ENCODE measurements at places on chromosomes 2 and 18.

- DNase-seq, result no peak
Observed at GRCh38 chr2:184921676-184922075, 323.3 kb downstream of the ZNF804A start.

- DNase-seq, result no peak
Observed at GRCh38 chr2:120320318-120320851, 25.6 kb upstream of the INHBB start.

GRCh38 chr2:25304826-25305596 is 36.7 kb downstream of the DNMT3A start:
- no peak for DNase-seq

- no peak for DNase-seq
Observed at GRCh38 chr2:218435003-218435982, 16.4 kb downstream of the VIL1 start.

DNA sequence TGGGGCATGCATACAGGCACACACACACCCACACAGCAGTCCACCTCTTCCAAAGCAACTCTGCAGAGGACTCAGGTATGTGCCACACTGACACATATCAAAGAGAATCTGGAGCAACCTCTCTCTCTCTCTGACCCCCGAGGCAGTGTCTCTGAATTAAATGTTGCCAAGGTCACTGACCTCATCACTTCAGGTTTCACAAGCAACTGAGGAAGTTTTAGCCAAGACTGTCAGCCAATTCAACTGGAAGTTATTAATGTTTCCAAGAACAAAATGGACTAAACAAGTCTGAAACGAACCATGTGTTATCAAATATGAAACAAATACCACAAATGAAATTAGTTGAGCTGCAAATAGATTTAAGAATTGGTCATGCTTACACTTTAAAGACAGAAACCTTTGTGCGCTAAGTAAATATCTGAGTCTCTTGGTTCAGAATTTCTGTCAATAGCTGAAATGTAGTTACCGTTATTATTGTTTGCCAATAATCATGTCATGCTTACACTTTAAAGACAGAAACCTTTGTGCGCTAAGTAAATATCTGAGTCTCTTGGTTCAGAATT is 86.1 kb downstream of the SLC25A12 start:
- DNase-seq, result no peak

DNA sequence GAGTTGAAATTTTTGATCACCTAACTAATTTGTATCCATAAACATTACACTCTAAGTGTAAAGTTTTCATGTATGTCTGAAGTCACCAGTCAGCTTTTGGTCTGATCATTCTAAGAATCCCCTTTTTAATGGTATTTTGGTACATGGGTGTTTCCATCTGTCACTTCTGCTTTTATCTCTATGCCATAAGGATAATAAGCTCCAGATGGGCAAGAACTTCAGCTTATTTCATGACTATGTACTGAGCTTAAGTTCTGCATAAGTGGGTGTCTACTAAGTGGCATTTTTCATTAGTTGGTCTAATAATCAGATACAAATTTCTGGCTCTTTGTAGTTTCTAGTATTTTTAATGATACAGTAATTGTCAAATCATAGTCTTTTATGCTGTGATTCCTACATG is 20.4 kb downstream of the UBXN4 start:
- DNase-seq, result no peak

DNA sequence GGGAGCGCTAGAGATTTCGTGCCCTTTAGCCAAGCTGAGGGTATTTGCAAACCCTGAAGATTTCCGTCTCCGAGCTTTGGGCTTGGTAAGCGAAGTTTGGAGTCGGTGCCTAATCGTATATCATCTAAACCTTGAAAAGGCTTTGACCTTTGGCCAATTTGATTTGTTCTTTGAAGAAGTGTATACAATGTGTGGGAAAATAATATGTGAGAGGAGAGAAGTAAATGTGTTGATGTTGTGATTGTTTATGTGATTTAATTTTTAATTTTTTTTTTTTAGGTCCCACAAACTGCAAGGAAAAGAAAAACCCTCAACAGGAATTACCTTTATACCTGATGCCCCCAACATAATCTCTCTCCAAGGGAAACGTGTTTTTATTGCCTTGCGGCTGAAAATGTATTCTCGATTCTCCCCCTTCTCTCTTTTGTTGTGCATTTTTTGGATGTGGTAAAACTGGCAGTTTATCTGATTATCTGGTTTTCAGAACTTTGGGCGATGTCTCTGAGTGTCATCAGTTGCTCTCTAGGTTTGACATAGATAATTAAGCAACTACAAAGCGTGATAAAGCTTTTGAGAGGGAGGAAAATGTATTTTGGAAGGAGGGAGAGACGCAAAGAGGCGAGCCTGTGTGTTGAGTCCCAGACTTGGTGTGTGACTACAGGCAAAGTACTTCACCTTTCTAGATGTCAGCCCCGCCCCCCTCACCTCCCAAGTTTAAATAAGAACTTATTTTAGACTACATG is 912 bp upstream of the FBXO11 start:
- DNase-seq, result no peak

- no peak for DNase-seq
Observed at GRCh38 chr18:23809415-23809814, 120.2 kb downstream of the LAMA3 start.

GRCh38 chr2:200302940-200303727 is 3.4 kb upstream of the SPATS2L start:
- DNase-seq, result peak; percentile 83

DNA sequence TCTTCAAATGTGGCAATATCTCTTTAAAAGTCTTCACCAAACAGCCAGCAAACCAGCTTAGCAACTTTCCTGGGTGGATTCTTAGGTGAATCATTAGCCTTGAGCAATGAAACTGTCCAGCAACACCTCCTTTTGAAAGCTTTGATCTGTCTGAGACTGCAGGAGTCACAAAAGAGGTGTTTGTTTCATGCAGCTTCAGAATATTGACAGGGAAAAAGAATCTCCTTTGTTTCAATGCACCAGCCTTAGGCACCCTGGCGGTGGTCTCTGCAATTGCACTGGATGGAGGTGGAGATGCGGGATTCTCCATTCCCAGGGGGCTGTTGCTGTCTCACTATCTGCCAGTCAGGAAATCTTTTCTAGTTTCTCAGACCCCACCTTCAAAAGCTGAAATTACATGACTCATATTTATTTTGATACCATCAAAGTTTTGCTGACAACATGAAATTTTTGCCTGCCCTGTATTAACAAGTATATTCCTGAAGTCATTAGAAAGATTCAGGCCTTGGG is 76.0 kb upstream of the DSG1 start:
- DNase-seq, result no peak

- no peak for DNase-seq
Observed at GRCh38 chr2:205802065-205802464, 119.8 kb downstream of the NRP2 start.

- DNase-seq, result no peak
Observed at GRCh38 chr18:23798249-23798648, 109.0 kb downstream of the LAMA3 start.

GRCh38 chr18:8603663-8604520 is 5.3 kb upstream of the RAB12 start:
- DNase-seq, result no peak

DNA sequence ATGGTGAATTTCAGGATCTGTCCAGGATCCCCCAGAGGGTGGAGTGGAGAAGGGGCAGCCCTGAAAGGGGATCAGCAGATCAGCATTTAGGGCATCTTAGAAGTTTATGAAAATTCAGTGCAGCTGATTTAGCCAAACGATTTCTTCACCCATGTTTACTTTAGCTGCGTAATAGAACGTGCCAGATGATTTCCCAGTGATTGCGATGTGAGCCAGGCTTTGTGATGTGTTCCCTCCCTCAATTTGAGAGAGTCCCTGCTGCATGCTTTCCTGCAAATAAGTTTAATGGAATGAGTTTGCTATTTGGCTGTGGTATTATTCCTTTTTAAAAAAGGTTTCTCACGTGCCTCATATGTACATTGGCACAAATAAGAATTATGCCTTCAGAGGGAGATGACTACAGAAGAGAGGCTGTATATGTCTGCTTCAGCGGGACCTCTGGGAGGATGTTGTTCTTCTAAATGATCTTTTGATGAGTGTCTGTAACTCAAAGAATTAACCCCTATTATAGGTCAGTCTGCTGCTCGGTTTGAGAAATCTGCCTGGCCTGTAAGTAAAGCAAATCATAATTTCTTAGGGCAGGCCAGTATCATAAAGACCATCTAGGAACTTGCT is 111.9 kb downstream of the MRO start:
- DNase-seq, result no peak
